ENCODE measurements at places on chromosomes 12 and 14. TPM values are rescaled to one million over a fixed set of nuclear protein-coding genes. Genes with fewer than 3 reads are reported as not detected.
A peak's percentile ranks its signal among the peaks of the same experiment; 100 is the strongest.

The CYP27B1 gene
- 1.7 TPM for total RNA-seq

The GLIPR1L1 gene
- total RNA-seq, result not detected

DNA sequence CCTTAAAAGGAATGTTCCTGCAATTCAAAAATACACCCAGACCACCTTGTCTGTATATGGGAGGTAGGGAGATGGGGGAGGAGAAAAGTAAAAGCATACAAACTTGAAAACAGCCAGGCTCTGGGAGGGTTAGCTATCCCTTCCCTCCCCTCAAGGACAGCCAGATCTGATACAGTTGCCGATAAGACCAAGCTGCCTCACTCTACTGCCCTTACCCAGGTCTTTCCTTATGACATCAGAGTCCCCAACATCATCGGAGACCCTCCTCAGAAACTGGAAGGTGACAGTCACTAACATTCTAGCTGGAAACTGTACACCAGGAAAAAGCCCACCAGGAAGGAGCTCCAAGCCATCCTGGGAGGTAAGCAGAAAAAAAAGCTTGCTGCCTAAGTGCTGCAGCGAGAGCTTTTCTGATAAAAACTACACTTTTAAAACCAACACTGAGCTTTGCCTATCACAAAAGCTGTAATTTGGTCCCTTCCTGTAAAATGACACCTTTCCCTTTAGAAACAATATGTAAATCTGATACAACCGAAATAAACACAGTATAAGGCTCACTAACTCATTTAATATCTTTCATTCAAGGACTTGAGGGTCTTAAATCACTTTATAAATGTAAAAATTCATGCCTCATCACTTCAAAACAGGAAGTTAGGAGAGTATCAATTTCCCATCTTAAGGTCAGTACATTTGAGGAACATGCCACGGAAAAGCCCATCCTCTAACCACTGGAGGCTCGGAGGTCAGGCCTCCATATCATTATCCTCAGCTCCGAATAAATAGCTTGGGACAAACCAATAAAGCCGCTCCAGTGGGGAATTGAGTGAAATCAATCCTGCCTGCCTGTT lies 20.4 kb upstream of the PLEKHH1 start:
- peaks cover 6% of the 10 kb centered on the region for H3K27me3 ChIP-seq
- H3K4me1 ChIP-seq, result peaks cover 11% of the 10 kb centered on the region
- no peak overlapping the region for H3K4me3 ChIP-seq
- H3K27ac ChIP-seq, result peak overlapping the region; percentile 93
- no peaks in the 10 kb centered on the region for H3K36me3 ChIP-seq

DNA sequence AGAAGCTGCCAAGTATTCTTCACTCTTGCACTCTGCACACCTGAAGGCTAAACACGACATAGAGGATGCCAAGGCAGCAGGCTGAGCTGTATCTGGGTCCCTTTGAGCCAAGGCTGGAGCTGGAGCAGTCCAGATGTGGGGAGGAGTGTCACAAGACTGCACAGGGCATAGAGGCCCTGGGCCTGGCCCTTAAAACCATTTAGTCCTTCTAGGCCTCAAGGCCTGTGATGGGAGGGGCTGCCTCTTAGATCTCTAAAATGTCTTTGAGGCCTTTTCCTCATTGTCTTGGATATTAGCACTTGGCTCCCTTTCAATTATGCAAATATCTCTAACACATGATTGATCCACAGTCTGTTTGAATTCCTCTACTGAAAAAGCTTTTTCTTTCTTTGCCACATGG lies 28.0 kb upstream of the C14orf132 start:
- H3K27me3 ChIP-seq, result peaks cover 3% of the 10 kb centered on the region
- peaks cover 34% of the 10 kb centered on the region for H3K36me3 ChIP-seq
- peaks cover 21% of the 10 kb centered on the region for H3K4me1 ChIP-seq
- H3K4me3 ChIP-seq, result no peak overlapping the region
- no peak overlapping the region for H3K27ac ChIP-seq
- no peak for DNase-seq

- H3K4me3 ChIP-seq, result no peak overlapping the region
- H3K36me3 ChIP-seq, result no peaks in the 10 kb centered on the region
- H3K27me3 ChIP-seq, result no peaks in the 10 kb centered on the region
- no peak overlapping the region for H3K27ac ChIP-seq
- DNase-seq, result no peak
- no peaks in the 10 kb centered on the region for H3K4me1 ChIP-seq
These were observed 53.3 kb downstream of the BMAL2 start for GRCh38 chr12:27385766-27386564.

DNA sequence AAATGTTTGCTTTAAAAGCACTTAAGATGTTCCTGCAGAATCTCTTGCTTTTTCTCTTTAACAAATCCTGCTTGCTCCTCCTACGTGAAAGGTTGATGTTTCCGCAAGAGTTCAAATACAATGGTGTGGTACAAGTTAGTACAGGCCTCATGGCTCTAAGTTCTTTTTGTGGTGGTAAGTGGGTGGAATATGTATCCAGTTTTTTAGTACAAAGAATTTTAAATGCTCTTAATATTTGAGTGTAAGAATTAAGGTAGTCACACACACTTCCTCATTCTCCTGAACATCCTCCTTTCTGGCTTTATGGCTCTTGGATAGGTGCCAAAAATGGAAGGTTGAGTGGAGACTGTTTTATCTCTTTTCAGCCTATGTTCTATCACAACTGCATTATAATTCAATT lies 1.8 kb downstream of the OTOGL start:
- H3K27me3 ChIP-seq, result peaks cover 4% of the 10 kb centered on the region
- no peaks in the 10 kb centered on the region for H3K36me3 ChIP-seq
- no peak for DNase-seq

DNA sequence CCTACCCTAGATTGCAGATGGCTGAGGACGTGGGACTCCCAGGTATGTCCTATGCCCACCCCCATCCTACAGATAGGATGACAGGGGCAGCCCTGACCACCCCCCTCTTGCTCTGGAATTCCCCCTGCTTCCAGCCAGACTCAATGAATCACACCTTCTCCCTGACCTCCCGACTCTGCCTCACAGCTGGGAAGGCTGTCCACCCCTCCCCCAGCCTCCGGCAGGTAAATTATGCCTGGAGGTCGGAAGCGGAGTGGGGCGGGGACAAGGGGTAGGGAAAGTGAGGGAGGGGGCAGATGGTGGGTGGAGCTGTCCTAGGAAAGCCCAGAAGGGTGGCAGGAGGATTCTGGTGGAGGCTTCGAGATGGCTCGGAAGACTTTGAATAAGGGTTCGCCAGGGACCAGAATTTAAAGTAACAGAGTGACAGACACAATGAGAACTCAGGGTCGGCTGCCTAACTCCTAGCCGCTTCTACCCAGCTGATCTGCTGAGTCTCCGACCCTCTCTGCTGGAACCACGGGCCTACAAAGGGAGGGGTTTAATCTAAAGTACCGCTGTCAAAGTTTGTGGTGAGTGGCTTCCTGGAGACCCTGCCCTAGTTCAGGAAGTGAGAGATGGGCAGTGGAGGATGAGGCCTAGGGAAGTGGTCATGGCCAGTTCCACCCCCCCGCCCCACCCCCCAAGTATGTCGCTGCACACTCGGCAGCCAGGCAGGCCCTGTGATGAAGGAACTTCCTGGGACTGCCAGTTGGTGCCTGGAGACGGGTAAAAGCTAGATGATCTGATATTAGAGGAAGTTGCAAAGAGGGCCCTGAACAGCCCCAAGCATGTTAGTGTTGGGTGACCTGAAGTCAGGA lies 4.2 kb downstream of the PLEKHG3 start:
- no peak overlapping the region for H3K27ac ChIP-seq
- peaks cover 15% of the 10 kb centered on the region for H3K36me3 ChIP-seq
- H3K4me1 ChIP-seq, result peaks cover 15% of the 10 kb centered on the region
- H3K4me3 ChIP-seq, result no peak overlapping the region
- DNase-seq, result no peak
- H3K27me3 ChIP-seq, result peaks cover 13% of the 10 kb centered on the region

DNA sequence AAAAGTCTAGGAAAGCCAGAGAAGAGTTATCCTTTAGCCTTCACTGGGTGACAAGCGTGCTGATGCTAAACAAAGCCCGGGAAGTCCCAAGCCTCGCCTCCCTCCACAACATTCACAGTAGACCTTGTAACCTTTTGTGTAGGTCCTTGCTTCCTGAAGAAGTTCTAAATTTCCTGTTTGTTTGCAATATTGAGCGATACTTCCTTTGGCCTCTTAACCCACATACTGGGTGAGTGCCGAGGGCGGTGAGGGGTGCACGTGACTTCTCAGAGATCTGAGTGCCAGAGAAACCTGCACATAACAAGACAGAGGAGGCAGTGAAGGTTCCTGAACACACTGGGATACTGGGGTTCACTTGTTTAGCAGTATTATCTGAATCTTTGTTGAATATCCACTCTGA lies 134.3 kb downstream of the PLXNC1 start:
- peaks cover 3% of the 10 kb centered on the region for H3K4me1 ChIP-seq
- H3K36me3 ChIP-seq, result peaks cover 4% of the 10 kb centered on the region
- no peak for DNase-seq
- no peaks in the 10 kb centered on the region for H3K27me3 ChIP-seq
- H3K4me3 ChIP-seq, result no peak overlapping the region

DNA sequence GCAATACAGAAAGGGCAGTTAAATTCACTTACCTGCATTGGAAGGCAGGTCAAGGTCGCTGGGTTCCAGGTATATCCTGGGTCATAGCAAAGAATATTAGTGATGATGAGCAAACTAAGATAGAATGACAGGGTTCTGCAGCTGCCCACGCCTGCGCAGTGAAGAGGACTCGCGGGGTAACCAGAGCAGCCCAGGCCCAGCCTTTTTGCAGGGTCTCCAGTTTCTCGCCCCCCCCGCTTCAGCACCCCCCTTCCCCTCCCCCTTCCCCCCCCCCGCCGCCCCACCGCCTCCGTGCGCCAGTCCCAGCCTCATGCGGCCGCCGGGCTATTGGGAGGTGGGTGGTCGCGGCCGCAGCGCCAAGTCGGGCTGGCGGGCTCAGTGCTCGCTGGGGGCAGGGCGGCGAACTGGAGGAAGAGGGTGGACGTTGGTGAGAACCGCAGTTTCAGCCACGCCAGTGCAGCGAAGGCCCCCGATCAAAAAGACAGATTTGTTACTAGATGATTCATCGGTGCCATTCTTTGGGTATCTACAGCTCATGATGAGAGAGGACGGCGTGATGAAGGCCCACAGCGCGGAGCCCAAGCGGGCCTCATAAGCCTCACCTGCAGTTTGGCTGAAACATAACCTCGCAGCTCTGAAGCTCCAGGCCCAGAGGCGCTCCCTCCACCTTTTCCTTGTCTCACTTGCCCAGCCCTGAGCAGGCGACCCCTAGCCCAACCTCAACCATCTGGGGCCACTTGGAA lies 20.2 kb downstream of the SLC2A3 start:
- no peak for DNase-seq
- no peak overlapping the region for H3K27ac ChIP-seq
- peaks cover 2% of the 10 kb centered on the region for H3K27me3 ChIP-seq
- H3K4me1 ChIP-seq, result no peaks in the 10 kb centered on the region
- H3K36me3 ChIP-seq, result no peaks in the 10 kb centered on the region
- H3K4me3 ChIP-seq, result no peak overlapping the region

DNA sequence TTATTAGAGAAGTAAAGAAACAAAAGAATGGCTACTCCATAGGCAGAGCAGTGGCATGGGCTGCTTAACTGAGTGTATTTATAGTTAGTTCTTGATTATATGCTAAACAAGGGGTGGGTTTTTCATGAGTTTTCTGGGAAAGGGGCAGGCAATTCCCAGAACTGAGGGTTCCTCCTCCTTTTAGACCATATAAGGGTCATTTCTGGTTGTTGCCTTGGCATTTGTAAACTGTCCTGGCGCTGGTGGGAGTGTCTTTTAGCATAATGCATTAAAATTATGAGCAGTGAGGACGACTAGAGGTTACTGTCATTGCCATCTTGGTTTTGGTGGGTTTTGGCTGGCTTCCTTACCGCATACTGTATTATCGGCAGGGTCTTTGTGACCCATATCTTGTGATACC lies 40.1 kb downstream of the CCDC60 start:
- DNase-seq, result no peak
- H3K27ac ChIP-seq, result no peak overlapping the region
- peaks cover 4% of the 10 kb centered on the region for H3K36me3 ChIP-seq
- no peak overlapping the region for H3K4me3 ChIP-seq
- H3K27me3 ChIP-seq, result peaks cover 1% of the 10 kb centered on the region

GRCh38 chr14:29126865-29127264 lies 360.3 kb downstream of the FOXG1 start:
- H3K27me3 ChIP-seq, result peaks cover 4% of the 10 kb centered on the region
- no peak overlapping the region for H3K4me3 ChIP-seq
- no peak for DNase-seq
- H3K4me1 ChIP-seq, result no peaks in the 10 kb centered on the region
- H3K36me3 ChIP-seq, result no peaks in the 10 kb centered on the region

DNA sequence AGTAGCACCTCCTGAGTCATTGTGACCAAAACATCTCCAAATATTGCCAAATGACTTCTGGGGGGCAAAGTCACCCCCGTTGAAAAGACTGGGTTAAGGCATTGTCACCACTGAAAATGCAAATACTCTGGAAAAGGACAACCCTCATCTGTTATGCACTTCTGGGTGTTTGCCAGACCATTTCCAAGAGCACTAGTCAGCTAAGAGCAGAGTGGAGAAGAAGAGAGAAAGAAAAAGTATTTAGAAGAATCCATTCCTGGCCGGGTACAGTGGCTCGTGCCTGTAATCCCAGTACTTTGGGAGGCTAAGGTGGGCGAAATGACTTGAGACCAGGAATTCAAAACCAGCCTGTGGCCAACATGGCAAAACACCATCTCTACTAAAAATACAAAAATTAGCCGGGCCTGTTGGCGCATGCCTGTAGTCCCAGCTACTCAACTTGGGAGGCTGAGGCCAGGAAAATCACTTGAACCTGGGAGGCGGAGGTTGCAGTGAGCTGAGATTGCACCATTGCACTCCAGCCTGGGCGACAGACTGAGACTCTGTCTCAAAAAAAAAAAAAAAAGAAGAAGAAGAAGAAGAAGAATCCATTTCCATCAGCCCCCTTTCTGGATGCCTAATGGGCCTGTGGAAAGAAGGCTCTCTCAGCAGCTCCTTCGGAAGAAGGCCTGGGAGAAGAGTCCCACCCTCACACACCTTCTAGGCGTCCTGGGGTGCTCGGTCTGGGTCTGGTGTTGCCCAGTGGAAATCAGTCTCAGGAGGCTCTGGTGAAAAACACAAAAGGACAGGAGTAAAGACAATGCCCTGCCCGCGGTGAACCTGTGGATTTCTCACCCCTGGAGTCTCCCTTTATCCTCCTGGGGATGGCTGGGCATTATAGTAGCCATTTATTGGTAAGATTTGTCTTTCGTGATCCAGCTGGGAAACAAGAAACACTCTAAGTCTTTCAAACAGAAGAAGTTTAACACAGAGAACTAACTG lies 3.5 kb upstream of the LTBR start:
- H3K27me3 ChIP-seq, result peaks cover 15% of the 10 kb centered on the region
- no peaks in the 10 kb centered on the region for H3K36me3 ChIP-seq
- H3K4me1 ChIP-seq, result peaks cover 1% of the 10 kb centered on the region
- no peak for DNase-seq
- H3K4me3 ChIP-seq, result no peak overlapping the region
- no peak overlapping the region for H3K27ac ChIP-seq

Measured in glutamatergic neuron (in vitro differentiated cells).